ENCODE measurements at places on chromosomes 1 and 21.

DNA sequence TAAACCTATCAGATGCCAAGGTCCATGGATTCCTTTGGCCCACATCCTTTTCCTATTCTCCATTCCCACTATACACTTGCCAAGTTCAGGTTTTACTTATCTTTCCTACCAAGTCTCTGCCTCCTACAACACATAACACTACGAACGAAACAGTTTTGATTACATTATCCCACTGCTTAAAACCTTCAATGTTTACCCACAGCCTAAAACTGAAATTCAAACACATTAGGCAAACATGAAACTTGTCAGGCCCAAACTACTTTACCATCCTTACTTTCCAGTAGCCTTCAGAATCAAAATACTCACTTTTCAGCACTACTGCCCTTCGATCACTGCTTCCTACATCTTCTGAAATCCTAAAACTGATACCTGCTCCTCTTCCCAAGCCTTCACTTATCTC is 3.0 kb downstream of the SCAF4 start:
- ATAC-seq = no peak

GRCh38 chr1:17086751-17087150 is 32.5 kb downstream of the PADI2 start:
- ATAC-seq = no peak

- ATAC-seq = peak; percentile 19
Observed at GRCh38 chr1:236064674-236065508, at the start of gene NID1. NID1 (minus strand) TSS chr1:236065090; CDS start chr1:236065079, 11 bp downstream.

GRCh38 chr1:20485527-20486456 is at the start of gene CAMK2N1:
CAMK2N1 (minus strand) TSS chr1:20486210; CDS start chr1:20485379, 831 bp downstream.
- ATAC-seq = peak; percentile 57

- no peak for ATAC-seq
Observed at GRCh38 chr1:15065736-15066135, 87.8 kb upstream of the TMEM51 start.

DNA sequence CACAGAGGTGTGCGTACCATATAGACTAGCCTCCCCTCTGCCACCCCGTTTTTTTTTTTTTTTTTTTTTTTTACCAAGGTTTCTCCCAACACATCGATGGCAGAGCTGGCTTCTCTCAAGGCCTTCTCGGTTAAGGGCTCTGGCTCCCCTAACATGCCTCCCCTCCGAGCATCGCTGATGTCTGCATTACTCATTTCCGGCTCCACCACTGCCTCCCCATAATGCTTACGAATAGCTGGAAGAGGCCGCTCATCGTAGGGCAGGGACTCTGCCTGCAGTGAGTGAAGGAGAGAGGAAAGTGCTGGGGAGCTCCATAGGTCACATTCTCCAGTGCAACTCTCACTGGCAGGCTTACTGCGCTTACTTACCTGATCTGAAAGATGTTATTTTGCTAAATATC is 20.6 kb downstream of the CEP104 start:
- no peak for ATAC-seq

DNA sequence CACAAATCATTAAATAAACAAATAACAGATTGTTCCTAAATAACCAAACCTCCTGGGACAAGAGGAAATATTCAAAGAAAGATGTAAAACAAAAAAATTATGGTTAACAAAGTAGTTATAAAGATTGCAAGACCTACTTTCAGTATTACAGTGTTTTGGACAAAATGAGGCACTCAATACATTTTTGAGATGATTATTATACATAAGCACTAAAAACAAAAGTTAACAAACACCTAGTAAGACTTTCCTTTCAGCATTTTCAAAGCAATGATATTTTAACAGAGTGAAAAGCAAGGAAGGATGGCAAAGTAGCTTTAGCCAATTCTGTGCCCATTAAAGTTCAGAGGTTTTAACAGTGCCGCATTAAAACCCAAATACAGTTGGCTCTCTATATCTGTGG is 17.2 kb downstream of the OMA1 start:
- no peak for ATAC-seq

DNA sequence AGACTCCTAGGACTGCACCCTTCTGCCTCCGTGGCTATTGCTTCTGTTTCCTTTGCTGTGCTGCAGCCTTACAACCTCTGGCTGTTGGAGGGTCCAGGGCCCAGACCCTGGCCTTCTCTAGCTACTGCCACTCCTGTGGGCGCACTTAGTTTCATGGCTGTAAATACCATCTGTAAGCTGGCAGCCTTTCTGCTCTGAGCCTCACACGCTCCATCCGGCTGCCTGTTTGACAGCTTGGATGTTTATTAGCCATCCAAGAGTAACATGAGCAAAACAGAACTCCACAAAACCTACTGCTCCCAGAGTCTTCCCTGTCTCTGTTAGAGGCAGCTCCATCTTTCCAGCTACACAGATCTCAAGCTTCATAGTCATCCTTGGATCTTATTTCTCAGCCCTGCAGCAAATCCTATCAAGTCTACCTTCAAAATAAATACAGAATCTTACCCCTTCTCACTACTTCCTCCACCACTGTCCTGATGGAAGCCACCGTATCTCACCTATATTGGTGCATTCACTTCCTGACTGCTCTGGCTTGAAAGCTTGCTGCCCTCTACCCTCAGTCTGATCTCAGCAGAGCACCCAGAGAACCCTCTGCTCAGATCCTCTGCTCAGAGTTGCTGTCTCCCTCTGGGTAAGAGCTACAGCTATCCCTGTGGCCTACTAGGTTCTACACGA is 19.1 kb downstream of the SLC25A33 start:
- ATAC-seq = no peak

GRCh38 chr1:230917284-230918135 is 49.2 kb upstream of the C1orf198 start:
- ATAC-seq = peak; percentile 58

DNA sequence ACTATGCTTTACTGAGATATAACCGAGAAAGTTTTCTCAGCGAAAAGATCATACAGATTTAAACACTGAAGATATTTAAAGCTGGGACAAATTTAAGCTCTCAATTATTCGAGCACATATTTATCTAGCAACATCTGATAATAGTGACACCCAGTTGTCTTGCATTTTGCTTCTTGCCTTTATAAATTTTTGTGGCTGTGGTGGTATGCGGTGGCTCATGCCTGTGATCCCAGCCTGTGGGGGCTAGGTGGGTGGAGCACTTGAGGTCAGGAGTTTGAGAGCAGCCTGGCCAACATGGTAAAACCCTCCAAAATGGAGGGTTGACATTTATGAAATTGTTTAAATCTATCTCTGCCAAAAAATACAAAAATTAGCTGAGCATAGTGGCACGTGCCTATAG is 312.2 kb downstream of the SPATA17 start:
- ATAC-seq = no peak

- no peak for ATAC-seq
Observed at GRCh38 chr1:27773826-27774445, 917 bp downstream of the STX12 start.

DNA sequence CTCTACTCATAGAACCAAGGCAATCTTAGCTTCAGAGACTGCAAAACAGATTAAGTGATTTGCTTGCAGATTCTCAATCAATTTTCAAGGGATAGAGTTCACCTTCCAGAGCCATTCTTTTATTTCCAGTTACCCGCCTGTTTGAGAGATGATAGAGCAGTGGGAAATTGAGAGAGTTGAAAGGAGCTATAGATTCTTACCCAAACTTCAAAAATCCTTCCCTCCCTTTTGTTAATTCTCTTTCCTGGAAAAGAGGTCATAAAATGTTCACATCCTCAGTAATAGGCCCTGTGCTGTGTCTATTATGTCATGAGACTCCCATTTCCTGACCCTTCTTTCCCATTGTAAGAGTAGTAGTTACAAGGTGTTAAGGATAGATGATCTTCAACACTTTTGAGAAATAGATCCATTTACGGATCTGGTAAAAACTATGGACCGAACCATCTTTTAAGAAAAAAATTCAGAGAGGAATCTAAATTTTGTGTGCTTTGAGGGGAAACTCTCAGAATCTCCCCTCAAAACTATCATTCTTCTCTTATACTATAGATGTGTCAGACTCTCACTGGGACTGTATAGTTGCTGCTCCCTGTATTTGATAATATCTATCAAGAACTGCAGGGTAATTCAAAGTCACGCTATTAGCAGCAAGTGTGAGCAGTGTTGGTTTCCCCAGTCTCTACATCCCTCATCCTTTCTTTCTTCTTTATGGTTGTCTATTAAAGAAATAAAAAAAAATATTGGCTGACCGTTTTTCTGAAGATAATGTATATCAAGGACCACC is 8.0 kb downstream of the RGS4 start:
- no peak for ATAC-seq

DNA sequence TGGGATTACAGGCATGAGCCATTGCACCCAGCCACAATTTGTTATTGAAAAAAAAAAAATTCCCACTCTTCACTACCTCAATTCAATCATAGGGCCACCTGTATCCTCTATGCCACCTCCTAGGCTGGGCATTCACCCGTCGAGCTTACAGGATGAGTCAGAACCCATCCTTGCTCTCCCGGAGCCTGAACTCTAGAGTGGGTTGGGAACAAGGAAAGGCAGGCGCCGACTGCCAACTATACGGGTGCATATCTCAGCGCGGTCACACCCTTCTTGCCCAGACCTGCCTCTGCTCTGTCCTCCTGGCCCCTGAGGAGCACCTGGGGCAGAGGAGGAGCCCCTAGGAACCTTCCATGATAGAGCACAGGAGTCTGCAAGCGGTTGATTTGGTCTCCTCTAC is 21.4 kb upstream of the LBR start:
- no peak for ATAC-seq

GRCh38 chr1:165287329-165287728 is 69.2 kb downstream of the LMX1A start:
- no peak for ATAC-seq

DNA sequence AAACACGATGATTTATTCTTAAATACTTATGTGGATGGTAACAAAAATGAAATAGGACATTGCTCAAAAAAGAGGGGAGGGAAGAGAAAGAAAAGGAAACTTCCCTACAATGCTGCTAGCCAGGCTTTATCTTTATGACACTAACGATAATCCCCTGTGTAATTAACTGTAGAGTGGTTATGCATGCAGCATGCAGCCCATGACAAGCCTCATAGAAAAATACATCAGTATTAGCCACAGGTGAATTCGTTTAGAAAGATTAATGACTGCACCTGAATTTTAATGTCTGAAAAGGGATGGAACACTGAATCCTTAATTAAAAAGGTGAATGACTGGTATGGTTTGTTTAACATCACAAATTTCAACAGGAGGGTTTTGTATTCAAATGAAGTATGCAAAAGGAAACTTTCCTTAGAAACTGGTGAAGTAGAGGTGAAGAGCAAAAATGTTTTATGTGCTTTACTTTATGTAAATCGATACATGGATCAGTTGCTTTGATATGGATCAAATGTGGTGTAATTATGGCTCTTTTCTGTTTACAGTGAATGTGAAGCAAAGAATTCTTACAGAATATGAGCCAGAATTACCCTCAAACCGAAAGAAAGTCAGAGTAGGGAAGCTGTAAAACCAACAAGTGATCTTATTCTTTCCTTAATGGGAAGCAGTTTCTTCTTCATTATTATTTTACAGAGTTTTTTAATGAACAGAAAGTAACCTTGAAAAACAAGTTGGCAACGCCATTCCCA is 569.6 kb upstream of the ADGRL2 start:
- ATAC-seq = no peak

- ATAC-seq = no peak
Observed at GRCh38 chr1:198359024-198359653, 181.3 kb downstream of the ATP6V1G3 start.

DNA sequence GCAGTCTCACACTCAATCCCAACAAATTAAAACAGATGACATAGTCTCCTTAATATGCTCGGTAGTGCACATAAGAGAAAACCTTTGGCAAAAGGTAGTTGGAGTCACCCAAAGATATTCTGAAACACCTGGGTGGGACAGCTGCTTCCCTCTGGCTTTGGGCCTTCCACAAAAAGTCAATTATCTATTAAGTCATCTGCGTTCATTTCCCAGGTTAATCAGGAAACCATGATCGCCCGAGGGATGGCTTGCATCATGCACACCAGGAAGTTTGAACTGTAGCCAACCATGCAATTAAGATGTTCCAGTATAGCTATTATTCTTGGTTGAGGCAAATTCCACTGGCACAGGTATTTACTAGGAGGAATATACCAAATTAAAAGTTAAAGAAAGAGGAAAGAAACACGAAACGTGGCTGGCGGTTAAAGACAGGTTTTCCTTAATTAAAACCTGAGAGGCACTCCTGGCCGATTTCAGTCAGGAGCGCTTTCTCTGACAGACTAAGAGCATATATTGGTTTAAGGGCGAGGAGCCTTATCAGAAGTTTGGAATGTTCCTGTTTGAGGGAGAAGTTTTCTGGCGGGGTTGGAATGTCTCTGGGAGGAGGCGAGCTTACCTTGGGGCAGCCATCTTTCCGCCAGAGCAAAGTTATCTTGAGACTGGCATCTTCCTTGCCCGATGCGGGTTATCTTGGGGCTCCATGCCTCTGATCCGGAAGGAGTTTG is 19.9 kb downstream of the CLDN17 start:
- ATAC-seq = no peak

DNA sequence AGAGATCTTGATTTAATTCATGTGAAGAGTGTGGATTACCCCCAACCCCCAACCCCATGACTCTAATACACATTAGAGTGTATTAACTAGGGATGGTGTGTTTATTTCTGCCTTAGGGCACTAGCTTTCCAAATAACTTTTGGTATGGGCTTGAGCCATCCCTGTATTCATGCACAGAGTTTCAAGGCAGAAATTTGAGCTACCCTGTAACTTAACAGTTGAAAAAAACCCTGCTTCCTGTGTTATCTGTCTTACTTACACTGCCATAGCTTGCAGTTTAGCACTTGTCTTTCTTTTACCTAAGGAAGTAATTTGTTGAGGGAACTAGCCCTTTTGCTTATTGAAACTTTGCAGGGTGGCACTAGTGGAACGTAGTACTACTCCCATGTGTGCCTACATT is 6.3 kb downstream of the SRSF11 start:
- no peak for ATAC-seq

DNA sequence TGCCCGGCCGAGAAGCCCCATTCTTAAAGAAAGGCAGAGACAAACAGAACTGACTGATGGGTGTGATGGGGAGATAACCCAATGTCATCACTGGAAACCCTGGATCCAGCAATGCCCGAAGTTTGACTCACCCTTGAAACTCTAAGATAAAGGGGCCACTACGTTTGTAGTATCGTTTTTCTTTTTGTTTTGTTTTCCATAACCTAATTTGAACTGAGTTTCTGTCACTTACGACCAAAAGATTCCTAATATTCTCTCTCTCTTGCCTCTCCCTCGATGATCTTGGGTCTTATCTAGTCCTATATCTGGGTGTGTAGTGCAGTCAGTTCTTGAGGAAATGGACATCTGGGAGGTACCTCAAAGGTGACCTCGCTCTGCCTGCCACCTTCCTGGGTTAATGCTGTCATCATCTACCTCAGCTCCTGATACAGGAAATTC is 57.8 kb upstream of the ID3 start:
- ATAC-seq = no peak
